ENCODE measurements at places on chromosomes 2 and 18. TPM values are rescaled to one million over a fixed set of nuclear protein-coding genes. Genes with fewer than 3 reads are reported as not detected.
A peak's percentile ranks its signal among the peaks of the same experiment; 100 is the strongest.

DNA sequence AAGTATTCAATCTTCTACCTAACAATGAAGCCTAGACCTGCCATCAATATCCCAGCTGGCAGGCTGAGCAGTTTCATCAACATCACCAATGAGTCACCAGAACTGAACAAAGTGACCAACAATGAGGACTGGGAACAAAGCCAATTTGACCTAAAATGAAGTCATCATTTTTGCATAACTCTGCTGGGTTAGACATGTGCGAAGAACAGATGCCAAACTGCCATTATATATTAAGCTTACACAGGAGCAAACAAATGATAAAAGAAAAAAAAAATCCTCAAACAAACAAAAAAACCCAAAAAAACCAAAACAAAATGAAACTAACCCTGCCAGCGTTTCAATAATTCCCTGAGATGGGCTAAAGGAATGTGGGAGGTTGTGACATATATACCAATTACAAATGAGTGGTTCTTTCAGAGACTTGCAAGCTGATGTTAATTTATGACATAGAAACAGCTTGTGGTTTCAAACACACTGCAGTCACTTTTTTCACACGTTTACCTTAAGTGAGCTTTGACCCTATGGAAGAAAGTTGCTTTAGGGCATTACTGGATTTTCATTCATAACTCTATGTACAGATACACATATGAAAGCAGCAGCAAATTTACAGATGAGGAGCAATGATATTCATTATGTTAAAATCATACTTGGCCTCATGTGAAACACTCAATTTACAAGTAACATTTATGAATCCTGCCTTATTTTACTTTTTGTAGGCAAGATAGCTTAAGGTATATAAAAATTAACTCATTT lies 56.9 kb upstream of the CCDC141 start:
- peaks cover 10% of the 10 kb centered on the region for H3K4me1 ChIP-seq
- peaks cover 44% of the 10 kb centered on the region for H3K36me3 ChIP-seq
- H3K4me3 ChIP-seq = no peak overlapping the region
- H3K27ac ChIP-seq = peak overlapping the region; percentile 50

FAM110C gene
- total RNA-seq = 0.18 TPM

DNA sequence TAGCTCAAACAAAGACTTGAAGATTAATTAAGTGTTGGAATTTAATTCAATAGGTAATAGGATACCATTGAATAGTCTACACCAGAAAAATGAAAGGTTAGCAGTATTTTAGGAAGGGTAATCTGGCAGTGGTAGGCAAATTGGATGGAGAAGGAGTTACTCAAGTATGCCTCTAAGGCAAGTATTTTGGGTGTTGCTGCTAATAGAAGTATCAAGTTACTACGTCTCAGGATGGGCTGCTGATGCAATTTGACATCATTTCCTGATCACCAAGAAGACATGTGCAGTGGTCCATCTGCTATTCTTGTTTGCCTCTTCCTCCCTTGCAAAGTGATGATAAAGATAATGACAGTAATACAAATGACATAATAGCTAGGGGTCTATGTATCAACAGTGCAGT lies 485.3 kb downstream of the TGIF1 start:
- no peak for DNase-seq
- H3K27ac ChIP-seq = no peak overlapping the region
- H3K4me3 ChIP-seq = no peak overlapping the region

- DNase-seq = no peak
- no peaks in the 10 kb centered on the region for H3K27me3 ChIP-seq
- no peaks in the 10 kb centered on the region for H3K4me1 ChIP-seq
Measured at GRCh38 chr2:221426929-221427328, 145.2 kb downstream of the EPHA4 start.

GRCh38 chr2:19461504-19462255 lies 103.3 kb upstream of the OSR1 start:
- no peak for DNase-seq
- H3K27me3 ChIP-seq = peaks cover 3% of the 10 kb centered on the region
- no peaks in the 10 kb centered on the region for H3K36me3 ChIP-seq
- no peaks in the 10 kb centered on the region for H3K4me1 ChIP-seq

GRCh38 chr2:197286805-197287595 lies 23.6 kb downstream of the ANKRD44 start:
- DNase-seq = no peak
- peak overlapping the region; percentile 85 for H3K27ac ChIP-seq
- no peaks in the 10 kb centered on the region for H3K27me3 ChIP-seq
- peaks cover 37% of the 10 kb centered on the region for H3K36me3 ChIP-seq
- H3K4me1 ChIP-seq = peaks cover 83% of the 10 kb centered on the region
- peak overlapping the region; percentile 44 for H3K4me3 ChIP-seq

SERPINB10 gene
- not detected for total RNA-seq

NYAP2 gene
- total RNA-seq = not detected

GRCh38 chr2:172909454-172909853 lies 166.2 kb upstream of the MAP3K20 start:
- no peaks in the 10 kb centered on the region for H3K4me1 ChIP-seq
- H3K27ac ChIP-seq = no peak overlapping the region
- H3K36me3 ChIP-seq = no peaks in the 10 kb centered on the region
- no peak overlapping the region for H3K4me3 ChIP-seq
- H3K27me3 ChIP-seq = peaks cover 3% of the 10 kb centered on the region

DNA sequence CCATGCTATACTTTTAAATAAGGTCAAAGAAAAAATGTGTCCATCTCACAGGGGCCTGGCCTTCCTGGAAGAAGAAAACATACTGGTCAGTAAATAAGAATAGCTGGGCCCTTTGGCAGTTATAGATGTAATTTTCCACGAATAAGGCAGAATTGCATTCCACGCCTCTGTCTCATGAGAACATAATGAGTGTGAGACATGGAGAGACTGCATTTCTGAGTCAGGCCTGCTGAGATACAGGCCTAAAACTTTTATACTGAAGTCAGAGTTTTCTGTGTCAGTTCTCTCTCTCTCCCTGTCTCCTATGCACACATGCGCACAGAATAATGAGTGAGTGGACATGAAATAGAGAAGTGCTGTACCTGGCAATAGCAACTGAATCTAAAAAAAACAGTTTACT lies 20.4 kb upstream of the IL1R1 start:
- H3K4me1 ChIP-seq = no peaks in the 10 kb centered on the region
- no peak overlapping the region for H3K27ac ChIP-seq
- peaks cover 5% of the 10 kb centered on the region for H3K27me3 ChIP-seq
- H3K4me3 ChIP-seq = no peak overlapping the region
- no peaks in the 10 kb centered on the region for H3K36me3 ChIP-seq
- no peak for DNase-seq

DNA sequence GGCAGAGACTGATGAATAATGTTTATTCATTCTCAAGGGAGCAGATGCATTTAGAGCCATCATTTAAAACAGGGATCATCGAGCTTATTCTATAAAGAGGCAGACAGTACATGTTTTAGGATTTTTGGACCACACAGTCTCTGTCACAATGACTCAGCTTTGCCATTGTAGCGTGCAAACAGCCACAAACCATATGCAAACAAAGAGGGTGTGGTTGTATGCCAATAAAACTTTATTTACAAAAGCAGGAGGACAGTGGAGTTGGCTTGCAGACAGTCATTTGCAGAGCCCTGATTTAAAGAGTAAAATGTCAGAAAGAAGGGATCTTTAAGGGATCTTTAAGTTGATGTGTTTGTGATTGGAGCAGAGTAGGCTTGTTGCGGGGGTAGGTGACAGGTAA lies 51.5 kb downstream of the SMIM21 start:
- no peaks in the 10 kb centered on the region for H3K4me1 ChIP-seq
- H3K36me3 ChIP-seq = no peaks in the 10 kb centered on the region
- H3K27me3 ChIP-seq = peaks cover 9% of the 10 kb centered on the region
- DNase-seq = no peak

- H3K4me1 ChIP-seq = peaks cover 7% of the 10 kb centered on the region
- no peak overlapping the region for H3K4me3 ChIP-seq
- no peaks in the 10 kb centered on the region for H3K27me3 ChIP-seq
- no peak overlapping the region for H3K27ac ChIP-seq
- H3K36me3 ChIP-seq = no peaks in the 10 kb centered on the region
Measured at GRCh38 chr2:62409442-62409841, 96.6 kb downstream of the TMEM17 start.

- DNase-seq = no peak
- no peak overlapping the region for H3K4me3 ChIP-seq
- H3K27ac ChIP-seq = no peak overlapping the region
- no peaks in the 10 kb centered on the region for H3K27me3 ChIP-seq
- no peaks in the 10 kb centered on the region for H3K4me1 ChIP-seq
Measured at GRCh38 chr2:83744855-83745254, 714.2 kb downstream of the SUCLG1 start.

APOB gene
- total RNA-seq = not detected

SKOR2 gene
- total RNA-seq = not detected

DNA sequence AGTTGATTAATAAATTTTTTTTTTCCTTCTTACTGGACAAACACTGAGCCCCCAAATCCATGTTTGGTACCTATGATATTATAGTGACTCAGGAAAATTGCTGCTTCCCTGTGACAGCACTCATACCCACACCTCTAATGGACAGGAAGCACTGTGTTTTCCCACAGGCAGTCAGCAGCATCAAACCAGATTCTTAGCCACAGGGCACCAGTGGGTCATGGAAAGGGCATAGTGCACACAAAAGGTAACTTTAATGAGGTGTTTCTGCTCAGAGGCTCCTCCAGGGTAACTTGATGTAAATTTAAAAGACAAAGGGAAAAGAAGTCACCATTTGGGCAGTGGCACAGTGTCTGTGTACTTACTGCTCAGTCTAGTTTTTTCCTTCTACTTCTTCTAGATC lies 34.1 kb downstream of the SERPINB11 start:
- H3K4me1 ChIP-seq = no peaks in the 10 kb centered on the region
- H3K36me3 ChIP-seq = no peaks in the 10 kb centered on the region
- no peaks in the 10 kb centered on the region for H3K27me3 ChIP-seq
- no peak overlapping the region for H3K4me3 ChIP-seq

DNA sequence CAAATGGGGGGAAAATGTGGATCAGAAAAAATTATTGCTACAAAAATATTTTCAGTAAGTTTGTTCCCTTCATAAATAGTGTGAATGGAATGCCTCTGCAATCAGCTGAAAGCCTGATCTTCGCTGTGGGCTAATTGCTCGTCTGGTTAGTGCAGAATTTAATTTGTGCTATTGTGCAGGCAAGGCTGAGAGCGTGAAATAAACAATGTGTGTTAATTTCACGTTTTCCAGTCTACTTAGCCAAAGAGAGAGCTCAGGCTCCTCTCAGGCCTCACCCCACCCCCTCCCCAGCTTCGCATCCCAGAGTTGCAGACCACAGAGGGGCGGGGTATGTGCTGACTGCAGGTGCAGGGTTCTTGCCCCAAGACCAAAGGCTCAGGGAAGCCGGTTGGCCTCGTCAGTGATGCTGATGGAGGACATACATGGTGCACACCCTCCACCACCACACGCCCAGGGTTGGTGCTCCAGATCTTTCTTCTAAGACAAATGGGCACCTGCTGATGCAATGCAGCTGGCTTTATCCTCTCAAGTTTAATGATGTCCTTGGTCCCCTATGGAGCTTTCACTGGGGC lies 302.6 kb upstream of the SLC14A2 start:
- no peak overlapping the region for H3K27ac ChIP-seq
- no peaks in the 10 kb centered on the region for H3K4me1 ChIP-seq
- no peak for DNase-seq
- H3K36me3 ChIP-seq = no peaks in the 10 kb centered on the region
- H3K27me3 ChIP-seq = no peaks in the 10 kb centered on the region

COL4A3 gene
- total RNA-seq = 18.3 TPM

DNA sequence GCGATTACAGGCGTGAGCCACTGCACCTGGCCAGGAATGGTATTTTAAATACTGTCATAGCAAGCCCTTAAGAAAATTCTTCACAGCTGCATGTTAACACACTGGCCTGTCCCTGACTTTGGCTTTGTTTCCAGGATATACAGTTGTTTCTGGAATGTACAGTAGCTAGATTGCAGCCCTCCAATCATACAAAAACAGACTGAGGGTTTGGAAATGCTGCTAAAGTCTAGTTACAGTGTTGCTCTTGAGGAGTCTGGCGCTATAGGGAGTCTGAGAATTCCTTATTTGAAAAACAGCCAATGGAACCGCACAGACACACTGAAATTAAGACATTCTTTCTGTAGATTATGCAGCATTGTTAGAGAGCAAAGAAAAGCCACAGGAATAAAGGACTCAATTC lies 37.7 kb downstream of the STON1 start:
- no peak overlapping the region for H3K4me3 ChIP-seq
- H3K36me3 ChIP-seq = no peaks in the 10 kb centered on the region
- DNase-seq = no peak
- peaks cover 9% of the 10 kb centered on the region for H3K27me3 ChIP-seq
- no peak overlapping the region for H3K27ac ChIP-seq

GRCh38 chr2:161122772-161123530 lies 37.3 kb upstream of the TANK start:
- no peak overlapping the region for H3K4me3 ChIP-seq
- H3K27me3 ChIP-seq = no peaks in the 10 kb centered on the region
- no peak for DNase-seq
- peaks cover 36% of the 10 kb centered on the region for H3K4me1 ChIP-seq
- no peak overlapping the region for H3K27ac ChIP-seq

- no peak for DNase-seq
- H3K27ac ChIP-seq = no peak overlapping the region
- no peaks in the 10 kb centered on the region for H3K27me3 ChIP-seq
- H3K36me3 ChIP-seq = no peaks in the 10 kb centered on the region
- H3K4me3 ChIP-seq = no peak overlapping the region
- H3K4me1 ChIP-seq = no peaks in the 10 kb centered on the region
Measured at GRCh38 chr2:40384714-40385113, 67.2 kb downstream of the SLC8A1 start.

DNA sequence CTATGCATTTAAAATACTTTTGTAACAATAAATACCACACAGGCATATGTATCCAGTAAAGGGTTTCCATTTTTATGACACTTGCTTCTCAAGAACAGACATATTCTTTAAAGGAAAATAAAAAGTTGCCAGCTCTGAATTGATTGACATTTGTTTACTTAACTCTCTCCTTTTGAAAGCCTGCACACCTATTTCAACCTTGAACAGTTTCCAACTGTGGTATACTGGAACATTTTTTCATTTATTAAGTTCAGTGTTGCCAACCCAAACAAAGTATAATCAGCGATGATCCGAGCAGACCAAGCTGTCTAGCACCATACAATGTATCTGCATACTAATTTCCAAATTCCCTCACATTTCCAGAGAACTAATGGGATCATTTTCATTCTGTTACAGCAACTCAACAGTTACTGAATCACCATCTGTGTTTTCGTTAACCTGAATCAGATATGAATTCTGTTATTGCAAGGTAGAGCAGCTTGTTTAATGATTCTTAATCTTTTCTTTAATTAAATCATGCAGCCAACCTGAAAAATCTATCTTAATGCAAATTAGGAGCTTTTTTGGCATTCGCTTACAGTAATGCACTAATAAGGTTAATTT lies 725.5 kb upstream of the ZEB2 start:
- no peak overlapping the region for H3K4me3 ChIP-seq
- no peaks in the 10 kb centered on the region for H3K4me1 ChIP-seq
- H3K36me3 ChIP-seq = no peaks in the 10 kb centered on the region
- H3K27me3 ChIP-seq = no peaks in the 10 kb centered on the region

DNA sequence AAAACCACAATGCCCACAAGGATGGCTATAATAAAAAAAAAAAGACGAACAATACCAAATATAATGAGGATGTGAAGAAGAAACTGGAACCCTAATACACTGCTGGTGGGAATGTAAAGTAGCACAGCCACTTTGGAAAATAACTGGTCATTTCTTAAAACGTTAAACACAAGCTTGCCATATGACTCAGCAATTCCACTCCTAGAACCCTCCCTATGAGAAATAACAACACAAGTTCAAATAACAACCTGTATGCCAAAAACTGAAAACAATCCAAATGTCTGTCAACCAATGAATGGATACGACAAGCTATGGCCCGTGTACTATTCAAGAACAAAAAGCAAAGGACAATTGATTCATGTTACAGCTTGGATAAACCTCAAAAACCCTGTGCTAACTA lies 7.0 kb upstream of the ALPK2 start:
- no peaks in the 10 kb centered on the region for H3K36me3 ChIP-seq
- no peak overlapping the region for H3K27ac ChIP-seq
- H3K27me3 ChIP-seq = no peaks in the 10 kb centered on the region
- H3K4me3 ChIP-seq = no peak overlapping the region
- DNase-seq = no peak

All from activated B cell treated with CpG ODN at 0.5 μM for 24 hours (primary cell).